ENCODE measurements at places on chromosomes 7 and 10. TPM values are rescaled to one million over a fixed set of nuclear protein-coding genes. Genes with fewer than 3 reads are reported as not detected.

- no peak for DNase-seq
Observed at GRCh38 chr7:55085511-55086412, 66.9 kb downstream of the EGFR start.

DNA sequence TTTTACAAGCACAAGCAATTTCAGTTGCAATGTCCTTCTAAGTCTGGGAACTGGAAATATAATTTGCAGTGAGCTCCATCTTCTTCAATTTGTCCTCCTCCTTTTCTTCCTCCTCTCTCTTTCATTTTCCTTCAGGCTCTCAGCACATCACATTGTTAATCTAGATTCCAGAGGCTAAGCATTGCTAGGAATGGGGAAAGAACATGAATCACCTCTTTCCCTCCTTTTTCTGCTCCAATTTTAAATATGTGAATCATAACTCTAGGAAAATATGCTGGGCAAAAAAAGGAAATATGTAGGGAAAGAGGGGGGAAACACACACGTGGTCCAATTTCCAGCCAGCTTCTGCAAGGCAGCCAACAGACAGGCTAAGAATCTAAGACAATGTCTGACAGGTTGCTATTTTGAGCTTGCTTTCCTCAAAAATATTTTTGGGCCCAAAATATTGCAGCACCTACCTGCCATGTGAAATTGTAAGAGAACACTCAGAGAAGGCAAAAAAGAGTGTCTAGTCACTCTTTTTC, 72.7 kb upstream of the NUPR2 start:
- DNase-seq: no peak

The CNNM1 gene
- not detected for total RNA-seq

- DNase-seq: no peak
Observed at GRCh38 chr7:48389977-48390376, 218.7 kb downstream of the ABCA13 start.

DNA sequence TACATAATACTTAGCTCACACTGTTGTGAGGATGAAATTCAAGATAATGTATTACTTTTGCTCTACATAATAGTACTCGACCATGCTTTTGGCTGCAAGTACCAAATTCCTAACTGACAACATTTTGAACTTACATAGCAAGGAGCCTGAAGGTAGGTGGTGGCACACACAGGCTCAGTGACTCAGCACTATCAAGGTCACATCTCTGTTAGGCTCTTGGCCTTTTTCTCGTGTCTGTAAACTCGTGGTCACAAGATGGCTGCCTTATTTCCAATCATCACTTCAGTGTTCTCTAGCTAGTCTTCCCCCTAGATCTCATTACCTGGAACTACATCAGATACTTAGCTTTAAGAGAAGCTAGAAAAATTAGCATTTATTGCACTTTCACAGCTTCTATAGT, 61.4 kb upstream of the ABCB5 start:
- no peak for DNase-seq

DNA sequence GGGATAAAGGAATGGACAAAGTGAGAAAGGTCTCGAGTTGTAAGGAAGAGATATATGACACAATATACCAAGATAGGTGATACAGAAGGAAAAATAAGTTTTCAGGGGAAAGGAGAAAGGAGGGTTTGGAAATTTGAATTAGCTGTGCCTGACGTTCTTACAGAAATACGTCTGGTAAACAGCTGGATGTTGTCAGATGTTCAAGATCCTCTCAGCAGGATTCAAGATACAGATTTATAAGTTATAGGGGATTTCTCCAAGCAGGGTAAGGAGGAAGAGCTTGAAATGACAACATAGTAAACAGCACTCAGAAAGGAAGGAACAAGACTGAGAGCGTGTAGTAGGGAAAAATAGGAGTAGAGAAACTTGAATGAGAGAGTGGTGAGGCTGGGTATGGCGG, 1184.1 kb downstream of the TYW1 start:
- no peak for DNase-seq

GRCh38 chr7:127983804-127984332, 47.4 kb downstream of the LRRC4 start:
- DNase-seq: peak; percentile 13

- no peak for DNase-seq
Observed at GRCh38 chr7:28958980-28959347, 834 bp upstream of the TRIL start.

GRCh38 chr7:29748286-29749099, 57.8 kb upstream of the WIPF3 start:
- peak; percentile 74 for DNase-seq

DNA sequence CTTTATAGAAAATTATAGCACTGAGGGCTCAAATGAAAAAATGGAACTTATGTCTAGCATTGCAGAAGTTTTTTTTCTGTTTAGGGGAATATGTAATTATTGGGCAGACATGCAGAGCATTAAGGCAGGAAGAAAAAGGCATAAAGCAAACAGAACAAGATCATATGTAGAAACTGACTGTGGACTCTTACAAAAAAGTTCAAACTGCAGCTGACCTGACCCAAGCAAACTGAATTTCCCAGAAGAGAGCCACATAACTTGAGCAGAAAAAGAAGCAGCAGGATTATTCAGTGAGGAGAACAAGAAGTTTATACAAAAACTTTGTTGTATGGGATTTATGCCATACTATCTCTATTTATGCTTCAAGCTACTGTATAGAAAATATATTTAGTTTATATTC, 250.9 kb downstream of the PHF14 start:
- DNase-seq: no peak

- DNase-seq: peak; percentile 66
Observed at GRCh38 chr7:80699045-80699638, 60.7 kb downstream of the CD36 start.

- no peak for DNase-seq
Observed at GRCh38 chr7:100488333-100489095, 4.8 kb downstream of the NYAP1 start.

- DNase-seq: no peak
Observed at GRCh38 chr7:128189231-128189930, 51.7 kb upstream of the LEP start.

GRCh38 chr10:92897916-92898315, 49.6 kb downstream of the EXOC6 start:
- no peak for DNase-seq

The ZNF722 gene
- not detected for total RNA-seq

The C10orf62 gene
- total RNA-seq: not detected

The NKX2-3 gene
- not detected for total RNA-seq

DNA sequence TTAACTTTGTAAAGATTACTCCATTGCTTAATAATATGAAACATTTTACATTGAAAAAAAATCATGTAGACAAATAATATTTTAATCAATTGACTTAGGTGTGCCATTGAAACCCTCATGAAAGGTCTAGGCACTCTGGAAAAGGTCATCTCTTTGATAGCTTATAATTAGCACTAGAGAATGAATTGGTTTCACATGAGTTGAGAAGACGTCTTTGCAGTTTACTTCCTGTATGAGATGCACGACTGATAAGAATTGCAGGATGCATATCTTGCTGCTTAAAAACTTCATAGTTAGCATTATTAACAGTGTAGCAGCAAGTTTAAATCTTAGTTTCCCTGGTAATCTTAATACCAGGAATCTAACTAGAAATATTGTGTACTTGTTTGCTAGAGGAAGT, 614.2 kb upstream of the COBL start:
- DNase-seq: no peak

The GRID2IP gene
- under 0.01 TPM for total RNA-seq

The TFPI2 gene
- 139 TPM for total RNA-seq

DNA sequence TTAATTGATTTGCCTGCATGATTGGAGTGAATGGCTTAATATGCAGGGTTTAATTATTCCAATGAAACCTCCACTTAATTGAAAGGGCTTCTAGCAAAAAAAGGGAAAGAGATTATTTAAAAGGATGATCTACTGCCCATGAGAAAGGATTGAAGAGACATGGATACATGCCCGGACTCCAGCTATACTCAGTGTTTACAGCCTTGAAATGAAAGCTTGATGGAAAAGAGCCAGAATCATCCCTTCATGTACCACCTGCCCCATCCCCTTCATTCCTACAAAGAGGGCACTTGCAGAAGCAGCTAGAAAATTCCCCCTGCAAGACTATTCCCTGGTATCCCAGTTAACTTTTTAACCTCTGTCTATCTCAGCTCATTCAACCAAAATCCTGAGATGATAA, 78.4 kb downstream of the CARD11 start:
- no peak for DNase-seq

DNA sequence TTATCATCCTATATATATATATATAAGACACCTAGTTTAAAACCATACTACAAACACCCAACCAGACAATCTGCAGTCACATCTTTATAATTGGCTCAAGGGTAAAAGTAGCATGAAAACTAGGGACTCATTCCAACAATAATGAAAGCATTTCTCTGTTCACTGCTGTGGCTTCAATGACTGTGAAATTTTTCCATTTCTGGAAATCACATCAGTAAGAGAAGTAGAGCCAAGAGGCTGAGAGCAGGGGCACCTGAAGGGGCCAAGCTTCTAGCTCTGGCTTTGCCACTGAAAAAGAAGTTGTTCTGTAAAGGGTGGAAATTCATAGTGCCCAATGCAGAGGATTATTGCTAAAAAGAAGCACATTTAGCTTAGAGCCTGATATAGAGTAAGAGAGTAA, 158.6 kb upstream of the GLI3 start:
- no peak for DNase-seq

DNA sequence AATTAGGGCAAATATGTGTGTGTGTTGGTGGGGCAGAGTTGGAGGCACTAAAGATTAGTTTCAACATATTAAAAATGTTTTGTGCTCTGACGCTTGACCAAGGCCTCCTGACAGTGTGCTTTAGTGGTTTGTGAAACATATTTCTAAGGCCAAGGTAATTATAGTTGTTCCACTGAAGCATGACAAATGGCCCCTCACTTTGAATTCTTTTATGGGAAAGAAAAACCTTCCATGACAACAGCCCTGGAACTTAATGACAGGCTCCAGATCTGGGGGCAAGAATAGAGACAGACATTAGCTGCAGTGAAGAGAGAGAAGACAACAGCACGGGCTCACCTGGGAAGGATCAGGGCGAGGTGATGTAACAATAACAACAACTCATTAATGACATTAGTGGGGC, 155.8 kb downstream of the CHN2 start:
- DNase-seq: no peak

- no peak for DNase-seq
Observed at GRCh38 chr10:64275774-64276173, 754.6 kb downstream of the REEP3 start.

- peak; percentile 65 for DNase-seq
Observed at GRCh38 chr7:130486114-130486953, 5.6 kb upstream of the MEST start.

DNA sequence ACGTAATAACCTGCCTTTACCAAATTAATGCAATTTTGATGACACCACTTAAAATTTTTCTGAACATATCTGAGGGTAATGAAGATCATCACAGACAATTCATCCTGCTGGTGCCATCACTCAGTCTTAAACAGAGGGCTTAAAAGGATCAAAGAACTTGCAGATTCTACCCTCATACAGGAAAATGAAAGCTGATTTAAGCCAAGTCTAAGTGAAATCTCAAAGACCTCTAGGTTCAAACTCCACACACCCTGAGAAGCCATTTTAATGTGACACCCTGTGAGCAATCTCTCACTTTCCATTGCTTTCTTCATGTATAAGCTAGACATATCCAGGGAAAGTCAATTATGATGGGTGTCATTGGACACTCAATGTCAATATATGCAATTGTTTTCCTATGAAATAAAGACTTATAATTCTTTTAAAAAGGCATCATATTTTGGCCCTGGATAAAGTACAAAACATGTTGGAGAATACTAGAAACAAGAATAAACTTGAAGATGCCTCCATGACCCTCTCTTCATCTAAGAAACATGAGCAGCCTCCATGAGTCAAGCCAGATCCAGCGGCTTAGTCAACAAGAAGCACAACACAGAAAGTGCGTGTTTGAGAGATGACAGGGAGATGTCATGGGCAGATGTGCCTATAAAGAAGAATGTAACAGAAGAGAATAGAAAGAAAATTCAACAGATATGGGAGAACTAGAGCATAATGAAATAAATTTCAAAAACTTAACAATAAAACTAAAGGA, 291.9 kb downstream of the PARD3 start:
- no peak for DNase-seq

GRCh38 chr10:113960617-113961181, 83.0 kb upstream of the ADRB1 start:
- DNase-seq: no peak

DNA sequence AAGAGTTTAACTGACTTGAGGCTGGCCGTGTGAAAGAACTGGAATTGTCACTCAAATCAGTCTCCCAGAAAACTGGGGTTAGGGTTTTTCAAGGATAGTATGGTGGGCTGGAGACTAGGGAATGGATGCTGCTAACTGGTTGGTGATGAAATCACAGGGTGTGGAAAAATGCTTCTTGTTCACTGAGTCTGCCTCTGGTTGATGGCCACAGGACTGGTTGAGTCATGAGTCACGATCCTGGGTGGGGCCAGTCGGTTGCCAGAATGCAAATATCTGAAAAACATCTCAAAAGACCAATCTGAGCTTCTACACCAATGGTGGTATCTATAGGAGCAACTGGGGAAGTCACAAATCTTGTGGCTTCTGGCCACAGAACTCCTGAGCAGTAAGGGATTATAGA, 16.3 kb upstream of the BAMBI start:
- DNase-seq: no peak

DNA sequence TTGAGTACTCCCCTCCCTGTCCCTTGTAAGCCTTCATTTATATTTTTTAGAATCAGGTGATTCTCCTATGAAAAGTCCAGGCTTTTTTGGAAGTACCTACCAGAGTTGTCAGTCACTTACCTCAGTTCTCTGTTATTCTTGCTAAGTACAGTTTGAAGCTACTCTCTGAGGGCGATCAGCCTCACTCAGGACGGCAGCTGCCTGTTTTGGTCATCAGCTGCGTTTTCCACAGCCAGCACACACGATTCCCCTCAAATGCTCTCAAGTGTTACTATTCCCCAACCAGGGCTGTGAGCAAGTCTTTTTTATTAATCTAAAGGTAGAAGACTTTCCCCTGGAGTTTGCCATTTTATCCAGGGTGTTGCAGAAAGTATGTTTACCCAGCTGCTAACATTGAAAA, 328.6 kb downstream of the SUGCT start:
- no peak for DNase-seq

GRCh38 chr10:115049960-115050359, 43.2 kb upstream of the ATRNL1 start:
- DNase-seq: no peak
